ENCODE measurements at places on chromosomes 2 and 18.

DNA sequence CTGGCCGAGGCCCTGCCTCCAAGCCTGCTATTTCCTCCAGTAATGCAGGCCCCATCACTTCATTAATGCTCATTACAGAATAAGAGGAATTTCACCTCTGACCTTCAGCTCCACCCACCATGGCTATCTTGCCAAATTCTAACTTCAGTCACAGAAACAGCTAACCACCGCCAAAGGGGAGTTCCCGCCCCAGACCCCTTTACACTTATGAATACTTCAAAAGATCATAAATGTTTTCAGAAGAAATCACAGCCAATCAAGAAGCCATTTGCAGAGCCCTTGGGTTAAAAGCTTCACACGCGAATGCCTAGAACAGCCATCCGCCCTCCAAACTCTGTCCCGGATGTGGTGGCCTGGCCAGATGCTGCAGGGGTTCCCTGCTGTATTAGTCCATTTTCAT is 73.8 kb upstream of the TWIST2 start:
- no peak for DNase-seq

DNA sequence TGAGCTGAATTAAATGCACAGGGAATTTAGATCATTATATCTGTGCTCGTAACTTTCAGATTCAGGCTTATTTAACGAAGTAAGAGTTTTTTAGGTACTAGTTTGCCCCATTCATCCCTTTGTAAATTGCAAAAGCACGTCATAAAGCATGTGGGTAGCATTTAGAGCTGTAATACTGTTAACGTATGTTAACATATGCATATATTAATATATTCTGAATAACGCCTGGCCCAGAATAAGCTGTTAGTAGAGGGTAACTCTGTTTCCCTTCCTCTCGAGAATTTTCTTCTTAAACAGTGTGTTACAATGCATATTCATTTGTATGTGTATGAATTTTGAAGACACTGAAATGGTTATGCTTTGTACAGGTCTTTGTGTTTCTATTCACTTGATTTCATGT is 30.5 kb downstream of the KDM3A start:
- DNase-seq: no peak

DNA sequence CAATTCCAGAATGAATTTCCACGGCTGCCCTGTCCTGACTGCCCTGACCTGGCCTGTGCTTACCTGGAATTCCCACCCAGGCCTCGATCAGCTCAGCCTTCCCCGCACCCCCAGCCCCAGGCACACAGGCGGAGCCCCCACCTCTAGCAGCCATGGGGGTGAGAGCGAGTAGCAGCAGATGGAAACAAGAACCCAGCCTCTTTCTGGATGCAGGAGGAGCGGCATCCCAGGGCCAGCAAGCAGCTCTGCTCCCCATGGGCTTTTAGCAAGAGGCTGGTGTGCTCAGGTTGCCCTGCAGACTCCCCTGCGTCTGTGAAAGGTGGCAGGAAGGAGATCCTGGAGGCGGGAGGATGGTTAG is 101.8 kb downstream of the TPO start:
- no peak for DNase-seq

DNA sequence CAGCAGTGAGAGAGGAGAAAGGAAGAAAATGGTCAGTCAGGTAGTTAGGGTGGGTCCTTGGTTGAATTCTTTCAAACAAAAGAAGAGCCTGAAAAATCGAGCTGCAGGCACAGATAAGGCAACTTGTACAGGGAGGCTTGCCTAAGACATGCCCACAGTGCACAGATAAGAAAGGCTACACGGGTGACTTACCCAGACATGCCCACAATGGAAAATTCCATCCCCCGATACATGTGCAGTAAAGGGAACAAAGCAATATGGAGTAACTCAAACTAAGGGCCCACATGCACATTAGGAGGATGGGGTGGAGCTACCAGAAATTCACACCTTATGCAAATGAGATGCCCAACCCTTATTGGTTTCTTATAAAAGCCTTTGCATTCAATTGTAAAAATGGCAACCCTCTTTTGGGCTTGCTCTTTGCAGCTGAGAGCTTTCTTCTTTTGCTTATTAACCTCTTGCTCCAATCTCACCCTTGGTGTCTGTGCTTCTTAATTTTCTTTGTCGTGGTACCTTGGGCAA is 110.3 kb upstream of the RMP24 start:
- no peak for DNase-seq

- no peak for DNase-seq
Observed at GRCh38 chr18:79864006-79864725, 66.4 kb downstream of the KCNG2 start.

GRCh38 chr2:46696966-46697829 is 217.8 kb downstream of the TMEM247 start:
- DNase-seq: no peak

- DNase-seq: no peak
Observed at GRCh38 chr2:96109931-96110511, 6.3 kb downstream of the ADRA2B start.

DNA sequence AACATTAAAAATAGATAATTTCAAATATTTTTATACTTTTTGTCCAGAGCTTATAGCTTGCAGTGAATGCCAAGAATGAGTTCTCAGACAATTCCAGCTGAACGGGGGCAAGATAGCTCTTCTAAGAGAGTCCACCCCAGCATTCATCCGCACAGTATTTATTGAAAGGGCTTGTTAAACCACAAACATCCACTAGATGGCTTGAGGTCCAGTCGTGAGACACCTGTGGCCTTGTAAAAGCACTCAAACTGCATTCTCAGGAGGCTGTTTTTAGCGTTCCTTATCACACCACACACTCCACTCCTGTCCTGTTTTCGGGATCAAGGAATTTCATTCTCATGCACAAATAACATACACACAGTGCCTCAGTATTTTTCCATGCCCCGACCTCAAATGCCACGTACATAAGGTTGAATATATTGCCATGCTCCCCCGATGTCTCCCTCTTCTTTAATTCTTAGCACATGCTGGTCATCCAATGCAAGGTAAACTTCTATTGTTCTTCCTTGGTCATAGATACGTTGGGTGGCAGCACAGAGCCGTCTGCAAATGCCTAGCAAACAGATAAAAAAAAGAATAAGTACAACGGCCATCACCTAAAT is 47.4 kb downstream of the DNAJC10 start:
- no peak for DNase-seq

DNA sequence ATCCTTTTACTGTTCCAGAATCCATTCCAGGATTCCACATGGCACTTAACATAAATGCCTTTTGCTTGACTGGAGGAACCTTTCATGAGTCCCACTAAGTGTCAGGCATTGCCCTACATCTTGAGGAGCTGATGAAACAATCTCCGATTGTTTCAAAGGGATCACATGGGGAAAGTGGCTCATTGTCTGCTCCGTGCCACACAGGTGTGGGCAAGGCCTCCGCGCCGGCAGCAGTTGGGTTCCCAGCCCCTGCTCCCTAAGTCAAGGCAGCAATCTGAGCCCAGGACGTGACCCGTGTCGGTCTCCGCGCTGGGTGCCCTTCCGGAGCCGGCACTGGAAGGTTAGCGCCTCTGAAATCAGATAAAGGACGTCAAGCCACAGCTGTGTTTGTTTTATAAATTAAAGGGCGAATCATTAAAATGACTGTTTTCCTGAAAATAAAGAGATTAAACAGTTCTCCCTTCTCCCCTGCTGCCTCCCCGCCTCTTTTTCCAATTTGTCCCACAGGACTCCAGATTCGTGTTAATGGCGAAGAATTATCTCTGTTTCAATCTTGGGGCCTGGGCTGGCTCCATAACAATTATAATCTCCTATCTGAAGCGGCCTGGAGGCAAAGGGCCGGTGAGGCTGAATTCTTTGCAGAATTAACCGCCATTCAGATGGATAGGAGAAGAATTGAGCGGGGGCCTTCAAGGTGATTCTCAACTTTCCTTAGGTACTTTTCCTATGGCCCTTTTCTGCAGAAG is 84.3 kb upstream of the FZD7 start:
- DNase-seq: no peak

DNA sequence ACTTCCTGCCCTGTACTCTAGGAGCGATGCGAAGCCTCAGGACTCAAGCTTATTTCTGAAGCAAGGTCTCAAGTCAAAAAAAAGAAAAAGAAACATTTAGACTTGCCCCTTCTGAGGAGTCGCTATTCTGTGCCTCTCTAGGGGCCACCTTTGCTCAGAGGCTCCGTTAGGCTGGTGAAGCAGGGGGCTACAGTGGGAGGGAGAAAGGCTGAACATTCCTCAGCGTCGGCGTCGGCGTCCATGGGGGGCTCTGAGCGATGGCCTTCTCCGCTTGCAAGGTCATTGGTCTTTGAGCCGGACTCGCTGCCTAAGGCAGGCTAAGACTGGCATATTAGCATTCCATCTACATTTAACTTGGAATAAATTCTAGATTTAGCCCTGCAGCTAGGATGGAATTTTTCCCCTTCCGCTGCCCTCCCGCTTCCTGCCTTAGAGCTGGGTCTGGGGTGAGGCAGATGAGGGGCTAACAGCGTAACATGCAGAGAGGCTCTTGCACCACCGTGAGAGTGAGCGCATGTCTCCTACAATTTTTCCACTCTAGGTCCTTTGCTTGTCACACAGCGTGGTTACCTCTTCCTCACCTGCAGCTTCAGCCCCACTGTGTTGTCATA is 53.6 kb upstream of the ATL2 start:
- DNase-seq: no peak

DNA sequence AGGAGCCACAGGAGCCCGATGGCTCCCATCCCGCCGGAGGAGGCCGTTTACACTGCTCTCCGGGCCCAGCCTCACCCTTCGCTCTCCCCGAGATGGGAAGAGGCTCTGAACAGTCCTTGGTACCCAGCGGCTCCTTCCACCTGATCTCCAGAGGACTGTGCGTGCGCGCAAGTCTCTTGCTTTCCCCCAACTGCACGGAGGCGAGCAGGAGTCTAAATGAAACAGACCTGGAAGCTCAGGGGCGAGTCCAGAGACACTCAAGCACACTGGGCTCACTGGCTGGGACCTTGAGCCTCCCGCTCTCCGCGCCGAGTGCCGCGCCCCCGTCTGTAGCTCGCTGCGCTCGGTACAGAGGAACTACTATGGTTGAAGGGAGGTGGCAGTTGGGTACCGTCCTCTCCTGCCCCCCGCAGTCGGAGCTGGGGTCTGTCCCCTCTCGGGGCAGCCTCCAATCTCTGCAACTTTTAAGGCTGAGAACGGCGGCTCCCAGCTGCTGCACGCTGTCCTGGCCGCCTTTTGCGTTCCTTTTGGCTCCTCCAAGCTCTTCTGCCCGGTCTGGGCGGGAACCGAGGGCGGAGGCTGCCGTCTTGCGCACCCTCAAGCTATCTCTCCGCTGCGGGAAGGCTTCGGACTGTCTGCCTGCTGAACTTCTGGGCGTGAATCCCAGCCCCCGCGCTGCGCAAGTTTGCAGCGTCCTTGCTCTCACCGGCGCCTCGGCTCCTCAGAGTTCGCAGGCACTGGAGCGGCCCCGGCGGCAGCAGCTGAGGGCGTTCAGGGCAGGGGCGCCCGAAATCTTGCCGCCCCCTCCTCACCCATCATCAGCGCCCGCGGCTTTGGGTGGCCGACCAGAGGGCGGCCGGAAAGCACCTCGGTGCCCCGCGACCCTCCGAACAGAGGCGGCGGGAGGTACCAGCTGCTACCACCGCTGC is 491 bp downstream of the ALK start:
- no peak for DNase-seq

- peak; percentile 66 for DNase-seq
Observed at GRCh38 chr2:85826990-85827878, 61.6 kb downstream of the ST3GAL5 start.

GRCh38 chr2:12734914-12735654 is 18.3 kb downstream of the TRIB2 start:
- DNase-seq: no peak

- DNase-seq: peak; percentile 62
Observed at GRCh38 chr2:42105330-42106256, 57.8 kb downstream of the PKDCC start.

DNA sequence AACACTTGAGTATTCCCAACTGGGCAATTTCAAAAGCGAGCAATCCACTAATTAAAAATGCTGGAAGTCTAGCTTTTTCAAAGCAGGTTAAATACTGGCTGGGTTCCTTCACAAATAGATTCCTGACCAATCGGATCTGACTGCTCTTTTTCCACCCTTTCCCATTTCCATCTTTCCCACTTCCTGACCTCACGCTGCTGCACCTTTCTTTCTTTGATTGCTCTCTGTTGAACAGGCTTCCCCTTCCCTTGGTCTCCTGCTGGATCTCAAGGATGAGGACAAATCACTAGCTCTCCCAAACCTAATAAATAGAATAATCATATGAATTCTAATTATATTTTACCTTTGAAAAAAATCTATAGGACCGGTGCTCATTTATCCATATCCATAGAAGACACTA is 121.2 kb downstream of the TCF4 start:
- DNase-seq: no peak

- DNase-seq: no peak
Observed at GRCh38 chr18:12630136-12630535, 27.8 kb downstream of the SPIRE1 start.

- DNase-seq: no peak
Observed at GRCh38 chr2:102185347-102185746, 1.5 kb upstream of the IL1RL2 start.

DNA sequence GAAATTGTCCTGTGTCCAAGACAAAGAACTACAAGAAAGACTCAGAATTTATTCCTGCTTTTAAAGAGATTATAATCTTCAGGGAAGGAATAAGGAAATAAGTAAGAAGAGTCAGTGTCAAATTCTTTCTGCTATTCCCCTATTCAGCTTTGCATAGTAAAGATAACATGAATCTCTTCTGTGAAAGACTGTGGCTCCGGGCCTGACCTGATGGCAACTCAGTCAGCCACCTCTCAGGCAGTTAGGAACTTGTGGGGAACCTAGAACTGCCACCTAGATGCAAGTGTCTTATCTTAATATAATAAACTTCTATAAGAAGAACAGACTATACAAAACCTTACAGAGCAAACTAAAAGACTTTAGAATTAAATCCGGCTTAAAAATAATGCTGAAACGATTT is 382.0 kb downstream of the RAD51AP2 start:
- no peak for DNase-seq

DNA sequence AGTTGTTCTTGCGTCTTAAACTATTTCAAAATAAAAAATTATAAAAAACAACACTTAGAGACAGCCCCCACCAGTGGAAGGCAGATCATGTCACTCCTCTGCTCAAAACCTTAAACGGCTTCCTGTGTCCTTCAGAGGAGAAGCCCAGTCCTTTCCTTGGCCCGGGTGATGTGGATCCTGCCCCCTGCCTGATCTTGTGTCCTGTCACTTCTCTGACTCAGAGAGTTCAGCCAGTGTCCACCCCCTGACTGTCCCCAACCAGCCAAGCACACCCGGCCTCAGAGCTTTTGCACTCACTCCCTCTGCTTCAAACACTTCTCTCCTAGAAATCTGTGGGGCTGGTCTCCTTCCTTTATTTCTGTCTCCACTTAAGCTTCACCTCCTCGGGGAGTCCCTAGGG is 35.4 kb downstream of the TOGARAM2 start:
- DNase-seq: no peak

DNA sequence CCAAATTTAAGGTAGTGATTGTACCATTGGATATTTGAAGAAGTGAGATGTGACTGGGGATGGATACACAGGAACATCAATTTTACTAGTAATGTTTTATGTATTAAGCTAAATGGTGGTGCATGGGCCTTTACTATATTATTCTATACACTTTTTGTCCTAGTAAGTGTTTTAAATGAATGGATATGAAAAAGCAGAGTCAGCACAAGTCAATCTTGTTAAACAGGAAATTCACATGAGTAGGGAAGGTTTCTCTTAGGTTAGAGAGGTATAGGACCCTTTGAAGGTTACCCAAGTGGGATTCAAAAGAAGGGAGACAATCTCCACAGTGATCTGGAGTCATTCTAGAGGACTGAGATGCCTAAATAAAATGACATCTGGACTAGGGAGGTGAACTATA is 71.8 kb upstream of the NCKAP5 start:
- no peak for DNase-seq
